Renal cortical epithelial cell (primary cell): ENCODE measurements at places on chromosomes 1 and 21. TPM values are rescaled to one million over a fixed set of nuclear protein-coding genes. Genes with fewer than 3 reads are reported as not detected.
A peak's percentile ranks its signal among the peaks of the same experiment; 100 is the strongest.

GRCh38 chr21:31537872-31538576 lies 121.5 kb upstream of the SOD1 start:
- DNase-seq, result no peak

DNA sequence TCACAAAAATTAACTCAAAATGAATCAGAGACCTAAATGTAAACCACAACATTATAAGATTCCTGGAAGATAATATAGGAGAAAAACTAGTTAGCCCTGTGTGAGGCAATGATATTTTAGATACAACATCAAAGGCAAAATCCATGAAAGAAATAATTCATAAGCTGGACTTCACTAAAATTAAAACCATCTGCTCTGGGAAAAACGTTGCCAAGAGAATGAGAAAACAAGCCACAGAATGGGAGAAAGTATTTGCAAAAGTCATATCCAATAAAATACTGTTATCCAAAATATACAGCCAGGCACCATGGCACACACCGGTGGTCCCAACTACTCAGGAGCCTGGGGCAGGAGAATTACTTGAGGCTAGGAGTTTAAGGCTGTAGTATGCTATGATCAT lies 70.3 kb downstream of the SYF2 start:
- DNase-seq, result no peak

GRCh38 chr1:198764748-198765147 lies 125.9 kb downstream of the PTPRC start:
- no peak for DNase-seq

DNA sequence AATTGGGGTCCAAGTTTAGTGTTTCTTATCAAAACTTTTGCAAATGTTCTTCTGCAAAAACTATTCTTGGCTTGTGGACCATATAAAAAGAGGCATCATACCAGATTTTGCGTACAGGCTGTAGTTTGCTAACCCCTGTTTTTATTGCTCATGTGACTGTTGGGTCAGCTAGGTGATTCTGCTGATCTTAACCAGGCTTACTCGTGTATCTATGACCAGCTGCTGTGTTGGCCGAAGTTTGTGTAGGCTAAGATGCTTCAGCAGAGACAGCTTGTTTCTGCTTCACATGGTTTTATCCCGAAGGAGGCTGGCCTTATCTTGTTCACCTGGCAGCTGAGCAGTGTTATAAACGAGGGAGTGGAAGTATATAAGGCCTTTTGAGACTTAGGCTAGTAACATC lies 38.2 kb downstream of the POU2F1 start:
- DNase-seq, result no peak

DNA sequence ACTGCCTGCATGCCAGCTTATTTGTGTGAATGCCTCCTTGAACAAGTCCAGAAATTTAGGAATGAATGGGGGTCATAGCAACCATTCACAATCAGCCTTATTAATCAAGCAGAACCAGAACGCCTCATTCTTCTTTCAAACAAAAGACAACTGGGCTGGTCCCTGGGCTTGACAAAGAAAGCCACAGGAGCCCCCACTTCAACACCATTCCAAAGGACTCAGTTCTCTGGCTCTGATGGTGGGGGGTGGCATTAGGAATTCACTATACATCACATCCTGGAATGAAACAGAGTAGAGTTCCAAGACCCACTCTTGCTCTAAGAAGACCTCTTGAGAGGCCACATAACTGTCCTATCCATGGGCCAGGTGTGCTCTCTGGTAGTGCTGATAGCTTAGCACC lies 186.6 kb upstream of the ST6GALNAC5 start:
- no peak for DNase-seq

DNA sequence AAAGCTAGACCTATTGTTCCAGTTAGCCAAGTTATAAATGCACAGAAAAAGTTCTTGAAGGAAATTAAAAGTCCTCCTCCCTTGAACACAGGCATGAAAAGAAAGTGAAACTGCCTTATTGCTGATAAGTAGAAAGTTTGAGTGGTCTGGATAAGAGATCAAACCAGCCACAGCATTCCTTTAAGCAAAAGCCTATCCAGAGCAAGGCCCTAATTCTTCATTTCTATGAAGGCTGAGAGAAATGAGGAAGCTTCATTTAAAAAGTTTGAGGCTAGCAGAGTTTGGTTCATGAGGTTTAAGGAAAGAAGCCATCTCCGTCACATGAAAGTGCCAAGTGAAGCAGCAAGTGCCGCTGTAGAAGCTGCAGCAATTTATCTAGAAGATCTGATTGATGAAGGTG lies 2.7 kb upstream of the SSX2IP start:
- DNase-seq, result no peak

DNA sequence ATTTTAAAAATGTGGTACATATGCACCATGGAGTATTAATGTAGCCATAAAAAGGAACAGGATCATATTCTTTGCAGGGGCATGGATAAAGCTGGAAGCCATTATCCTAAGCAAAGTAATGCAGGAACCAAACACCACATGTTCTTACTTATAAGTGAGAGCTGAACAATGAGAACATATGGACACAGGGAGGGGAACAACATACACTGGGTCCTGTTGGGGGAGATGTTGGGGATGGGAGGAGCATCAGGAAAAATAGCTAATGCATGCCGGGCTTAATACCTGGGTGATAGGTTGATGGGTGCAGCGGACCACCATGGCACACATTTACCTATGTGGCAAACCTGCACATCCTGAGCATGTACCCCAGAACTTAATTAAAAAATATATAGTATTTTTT lies 352.5 kb upstream of the KAZN start:
- no peak for DNase-seq

- DNase-seq, result no peak
Observed at GRCh38 chr1:109185990-109186732, 27.6 kb upstream of the SARS1 start.

DNA sequence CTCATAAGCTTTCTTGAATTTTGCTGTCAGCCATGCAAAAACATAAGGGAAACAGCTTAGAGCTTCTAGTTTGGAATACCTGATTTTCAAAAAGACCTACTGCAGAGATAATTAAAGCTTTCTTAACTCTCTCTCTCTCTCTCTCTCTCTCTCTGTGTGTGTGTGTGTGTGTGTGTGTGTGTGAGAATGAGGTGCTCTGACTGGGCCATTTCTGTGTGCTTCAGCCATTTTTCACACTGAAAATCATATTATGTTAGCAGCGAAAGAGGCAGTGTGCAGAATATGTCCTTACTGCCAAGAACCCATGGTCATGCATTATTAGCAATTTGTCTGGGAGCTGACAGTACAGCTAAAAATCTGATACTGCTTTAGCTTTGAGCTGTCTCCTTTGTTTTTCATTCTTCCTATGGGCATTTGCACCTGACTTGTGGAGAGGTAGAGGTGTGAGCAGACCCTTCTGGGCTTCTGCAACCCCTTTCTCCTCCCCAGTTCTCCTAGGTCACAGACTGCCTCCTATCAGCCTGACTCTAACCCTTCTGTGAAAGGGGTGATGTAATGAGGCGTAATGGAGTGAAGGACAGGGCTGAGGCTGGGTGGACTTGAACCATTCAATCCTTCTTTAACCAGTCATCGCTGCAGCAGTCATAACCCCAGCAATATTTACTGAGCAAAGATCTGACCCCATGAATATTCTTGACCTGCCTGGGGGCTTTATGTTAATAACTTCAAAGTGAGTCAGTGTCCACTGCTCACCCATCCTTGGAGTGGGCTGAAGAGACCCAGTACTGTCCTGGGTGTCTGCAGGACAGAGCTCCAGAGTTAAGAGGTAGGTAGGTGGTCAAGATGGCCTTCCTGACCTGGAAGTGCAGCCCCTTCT lies 61.2 kb downstream of the SYT6 start:
- DNase-seq, result no peak

- DNase-seq, result peak; percentile 44
Observed at GRCh38 chr21:41611966-41612606, 104.1 kb upstream of the TMPRSS2 start.

DNA sequence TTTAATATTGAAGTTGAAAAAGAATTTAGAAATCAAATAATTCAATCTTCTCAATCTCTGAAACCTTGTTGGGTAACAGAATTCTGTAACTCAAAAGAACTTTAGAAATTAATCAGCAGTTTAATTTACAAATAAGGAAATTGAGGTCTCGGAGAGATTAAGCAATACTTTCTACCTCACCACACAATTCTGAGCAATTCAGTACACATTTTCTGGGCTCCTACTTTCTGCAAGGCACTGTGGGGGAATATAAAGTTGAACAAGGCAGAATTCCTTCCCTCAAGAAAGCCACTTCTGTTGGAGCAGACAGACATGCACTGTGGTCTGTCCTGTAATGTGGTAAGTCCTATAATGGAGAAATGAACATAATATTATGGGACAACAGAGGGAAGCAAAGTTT lies 47.7 kb downstream of the MEF2D start:
- DNase-seq, result no peak

GRCh38 chr1:45585496-45586075 lies 1.7 kb downstream of the NASP start:
- DNase-seq, result no peak

- peak; percentile 42 for DNase-seq
Observed at GRCh38 chr1:60619581-60619980, 462.8 kb upstream of the NFIA start.

GRCh38 chr1:58570817-58571216 lies 6.2 kb downstream of the TACSTD2 start:
- DNase-seq, result no peak

DNA sequence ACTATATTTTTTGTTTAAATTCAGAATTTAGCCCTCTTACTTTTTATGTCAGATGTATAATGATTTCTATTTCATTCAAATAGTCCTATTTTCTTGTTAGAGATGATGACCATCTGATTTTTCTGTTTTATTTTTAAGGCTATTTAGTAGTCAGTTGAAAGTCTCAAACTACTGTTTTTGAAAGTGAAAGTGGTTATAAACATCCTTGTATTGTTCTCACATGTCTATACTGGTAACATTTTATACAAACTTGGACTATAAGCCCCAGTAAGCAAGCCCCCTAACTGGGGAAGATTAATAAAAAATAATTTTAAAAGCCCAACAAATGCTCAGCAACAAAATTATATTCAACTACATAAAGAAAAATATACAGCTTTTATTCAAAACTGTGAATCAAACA lies 271.3 kb upstream of the RGS18 start:
- DNase-seq, result no peak

SH3BGR gene
- 2.1 TPM in 1 of 2 replicates, not detected in the other for total RNA-seq

GBP2 gene
- total RNA-seq, result 28.8 and 82.1 TPM in 2 replicates
